Activated CD8-positive, alpha-beta T cell treated with anti-CD3 and anti-CD28 coated beads, Interleukin-2, amount 10 ng/mL, durations not matched to agents 7 days and 5 days (primary cell): ENCODE measurements at places on chromosomes 5 and 9. TPM values are rescaled to one million over a fixed set of nuclear protein-coding genes. Genes with fewer than 3 reads are reported as not detected.

Gene NTRK2
- 0.05 TPM for total RNA-seq

GRCh38 chr5:142106061-142106460, 2.5 kb upstream of the NDFIP1 start:
- H3K27me3 ChIP-seq = no peaks in the 10 kb centered on the region
- peaks cover 57% of the 10 kb centered on the region for H3K4me1 ChIP-seq
- DNase-seq = no peak
- H3K36me3 ChIP-seq = peaks cover 20% of the 10 kb centered on the region
- H3K4me3 ChIP-seq = no peak overlapping the region
- H3K27ac ChIP-seq = no peak overlapping the region

- no peak overlapping the region for H3K27ac ChIP-seq
- H3K4me3 ChIP-seq = no peak overlapping the region
- H3K4me1 ChIP-seq = peaks cover 11% of the 10 kb centered on the region
- H3K27me3 ChIP-seq = no peaks in the 10 kb centered on the region
- DNase-seq = no peak
- H3K36me3 ChIP-seq = no peaks in the 10 kb centered on the region
Observed at GRCh38 chr5:172860520-172861443, 26.7 kb downstream of the ERGIC1 start.

GRCh38 chr5:36389245-36389644, 87.5 kb upstream of the RANBP3L start:
- H3K27ac ChIP-seq = no peak overlapping the region
- no peaks in the 10 kb centered on the region for H3K36me3 ChIP-seq
- no peak for DNase-seq
- peaks cover 3% of the 10 kb centered on the region for H3K4me1 ChIP-seq

DNA sequence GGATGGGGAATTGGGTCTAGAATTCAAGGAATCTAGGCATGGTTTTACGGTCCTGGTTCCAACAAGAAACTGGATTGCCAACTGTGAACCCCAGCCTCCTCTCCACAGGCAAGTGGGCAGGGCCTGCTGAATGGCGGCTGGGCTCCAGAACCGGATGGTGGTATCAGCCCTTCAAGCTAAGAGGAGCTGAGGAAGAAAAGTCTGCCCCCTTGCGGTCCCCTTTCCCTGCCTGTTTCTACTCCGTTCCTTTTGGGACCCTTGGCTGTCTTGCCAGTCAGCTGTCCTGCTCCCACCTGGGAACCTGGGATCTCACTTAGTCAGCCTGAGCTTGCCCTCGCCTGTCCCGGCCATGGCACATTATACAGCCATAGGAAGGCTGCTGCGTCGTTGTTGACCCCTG, 234.4 kb upstream of the DAPK1 start:
- no peak overlapping the region for H3K4me3 ChIP-seq
- no peaks in the 10 kb centered on the region for H3K4me1 ChIP-seq
- no peak overlapping the region for H3K27ac ChIP-seq
- no peak for DNase-seq
- H3K27me3 ChIP-seq = no peaks in the 10 kb centered on the region
- H3K36me3 ChIP-seq = no peaks in the 10 kb centered on the region

GRCh38 chr9:122420315-122420714, 49.5 kb downstream of the PTGS1 start:
- no peak for DNase-seq
- H3K27me3 ChIP-seq = peaks cover 12% of the 10 kb centered on the region
- H3K27ac ChIP-seq = no peak overlapping the region
- H3K4me3 ChIP-seq = no peak overlapping the region
- peaks cover 3% of the 10 kb centered on the region for H3K36me3 ChIP-seq

Gene DBH
- not detected for total RNA-seq
